BJ (cell line): ENCODE measurements at places on chromosomes 12 and 14. TPM values are rescaled to one million over a fixed set of nuclear protein-coding genes. Genes with fewer than 3 reads are reported as not detected.

DNA sequence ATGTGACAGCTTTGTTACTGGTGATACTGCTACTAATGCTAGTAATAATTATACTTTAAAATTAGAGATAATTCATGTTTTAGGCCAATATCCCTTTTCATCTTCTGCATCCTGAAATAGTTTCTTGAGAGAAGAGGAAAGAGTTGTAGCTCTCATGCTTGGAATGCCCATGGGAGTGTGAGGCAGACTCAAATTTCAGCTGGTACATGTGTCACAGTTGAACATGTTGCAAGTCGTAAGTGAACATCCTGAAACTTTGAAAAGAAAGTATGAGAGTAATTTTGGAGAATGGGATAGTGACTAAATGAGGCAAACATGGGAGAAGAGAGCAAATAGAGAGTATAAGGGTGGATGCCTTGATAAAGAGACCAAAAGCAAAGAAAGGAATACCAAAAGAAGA, 168.0 kb downstream of the TMTC3 start:
- peak; percentile 62 for DNase-seq

DNA sequence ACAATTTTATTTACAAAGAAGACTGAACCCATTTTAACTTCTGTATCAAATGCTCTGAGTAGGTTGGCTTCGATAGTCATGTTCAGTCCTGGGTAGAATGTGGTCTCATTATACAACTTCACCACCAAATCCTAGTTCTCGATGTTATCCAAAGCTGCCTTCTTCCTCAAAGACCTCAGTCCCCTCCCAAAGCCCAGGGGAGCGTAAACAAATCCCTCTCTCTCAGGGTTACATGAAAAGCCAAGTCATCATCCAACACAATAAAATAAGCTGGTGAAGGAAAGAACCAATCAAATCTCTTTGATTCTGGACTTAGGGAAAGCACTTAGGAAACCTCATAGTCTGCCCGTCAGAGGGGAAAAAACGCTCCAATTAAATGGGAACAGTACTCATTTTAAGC, 9.1 kb downstream of the PTCSC3 start:
- no peak for DNase-seq

DNA sequence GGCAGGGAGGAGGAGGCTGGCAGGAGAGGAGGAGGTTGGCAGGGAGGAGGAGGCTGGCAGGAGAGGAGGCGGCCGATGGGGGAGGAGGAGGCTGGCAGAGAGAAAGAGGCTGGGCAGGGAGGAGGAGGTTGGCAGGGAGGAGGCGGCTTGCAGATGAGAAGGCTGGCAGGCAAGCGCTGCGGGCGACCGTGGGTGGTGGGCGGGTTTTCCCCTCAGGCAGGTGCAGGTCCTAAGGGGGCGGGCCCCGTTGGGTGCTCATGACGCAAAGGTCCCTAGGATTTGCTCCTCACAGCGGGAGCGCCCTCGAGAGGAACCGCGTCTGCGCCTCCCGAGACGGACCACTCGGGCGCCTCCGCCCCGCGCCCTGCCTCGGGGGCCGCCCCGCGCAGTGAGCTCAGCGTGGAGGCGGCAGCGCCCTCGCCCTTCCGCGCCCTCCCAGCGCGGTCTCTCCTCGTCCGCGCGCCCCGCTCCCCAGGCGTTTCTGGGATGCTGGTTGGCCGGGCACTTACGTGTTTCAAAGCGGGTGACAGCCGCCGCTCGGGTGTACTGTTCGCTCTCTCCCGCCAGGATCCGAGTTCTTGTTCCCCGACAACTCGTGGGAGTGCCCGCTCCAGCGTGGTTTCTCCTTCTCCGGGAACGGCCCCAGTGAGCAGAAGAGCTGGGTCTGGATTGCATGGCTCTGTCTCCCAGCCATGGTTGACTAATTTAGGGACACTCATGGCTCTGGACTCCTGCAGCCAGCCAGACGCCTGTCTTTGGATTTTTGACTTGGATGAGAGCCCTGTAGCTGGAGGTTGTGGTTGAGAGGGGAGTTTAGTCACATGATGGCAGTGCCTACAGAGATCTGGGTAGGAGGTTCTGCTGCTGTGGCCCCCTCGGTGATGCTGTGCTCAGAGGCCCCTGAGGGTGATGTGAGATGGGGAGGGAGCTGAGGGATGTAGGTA, 64.1 kb upstream of the PPP4R3A start:
- DNase-seq = peak; percentile 3

- DNase-seq = peak; percentile 49
Observed at GRCh38 chr12:131116468-131117117, 162.9 kb downstream of the ADGRD1 start.

DNA sequence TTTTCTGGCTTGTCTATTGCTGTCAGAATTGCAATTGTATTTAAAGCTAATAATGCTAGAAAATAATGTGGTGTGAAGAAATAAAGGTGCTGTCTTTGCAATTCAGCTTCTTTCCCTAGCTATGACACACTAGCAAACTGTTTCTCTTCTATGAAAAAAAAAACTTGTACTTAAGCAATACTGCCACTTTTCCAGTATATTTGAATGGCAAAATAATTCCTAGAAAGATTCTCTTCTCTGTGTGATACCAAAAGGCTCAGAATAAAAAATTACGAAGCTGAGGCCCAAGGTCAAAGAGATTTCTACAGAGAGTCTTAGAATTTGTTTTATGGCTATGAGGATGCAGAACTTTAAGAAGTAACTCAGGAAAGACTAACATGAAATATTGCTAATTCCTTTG, 235.5 kb downstream of the ADAMTS20 start:
- no peak for DNase-seq

DNA sequence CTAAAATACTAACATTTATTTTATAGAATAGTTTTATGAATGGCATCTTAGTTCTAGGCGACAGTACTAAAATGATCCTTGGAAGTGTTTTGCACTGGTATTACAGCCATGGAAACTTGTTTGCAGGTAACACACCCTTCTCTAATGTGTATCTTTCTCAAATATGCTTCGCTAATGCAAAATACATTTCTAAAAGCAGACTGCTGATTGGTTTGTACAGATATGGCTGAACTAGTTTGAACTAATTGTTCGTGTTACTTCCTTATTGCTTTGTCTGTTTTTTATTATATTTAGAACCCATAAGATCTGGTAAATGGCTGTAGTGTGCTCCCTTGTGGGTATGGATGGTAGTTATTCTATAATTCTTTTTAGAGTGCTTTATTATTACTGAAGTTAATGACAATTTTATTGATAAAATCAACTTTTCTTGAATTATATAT, 53.0 kb downstream of the ATF7IP start:
- no peak for DNase-seq

Gene ANO4
- 7.1 and 8.0 TPM in 2 replicates for polyA plus RNA-seq

GRCh38 chr14:66649498-66649897, 141.6 kb downstream of the GPHN start:
- no peak for DNase-seq

Gene FBLN5
- 135 and 158 TPM in 2 replicates for polyA plus RNA-seq

GRCh38 chr12:107163413-107163812, 70.1 kb upstream of the CRY1 start:
- no peak for DNase-seq

DNA sequence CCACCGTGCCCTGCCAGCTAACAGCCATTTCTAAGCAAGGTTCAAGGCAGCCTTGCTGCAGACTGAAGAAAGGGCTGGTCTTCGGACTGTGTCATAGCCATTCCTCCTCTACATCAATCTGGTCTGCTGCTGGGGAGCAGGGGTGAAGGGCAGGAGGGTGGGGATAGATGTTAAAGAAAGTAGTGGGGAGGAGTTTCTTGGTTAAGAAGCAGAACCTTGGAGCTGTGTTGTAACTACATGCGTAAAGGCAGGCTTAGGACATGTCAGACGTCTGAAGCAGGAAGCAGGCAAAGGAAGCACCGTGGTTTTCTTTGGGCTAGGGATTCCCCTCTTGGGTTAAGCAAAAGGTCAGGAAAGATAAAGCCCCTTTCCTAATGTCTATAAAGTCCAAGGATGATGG, 18.1 kb upstream of the NEK9 start:
- no peak for DNase-seq

DNA sequence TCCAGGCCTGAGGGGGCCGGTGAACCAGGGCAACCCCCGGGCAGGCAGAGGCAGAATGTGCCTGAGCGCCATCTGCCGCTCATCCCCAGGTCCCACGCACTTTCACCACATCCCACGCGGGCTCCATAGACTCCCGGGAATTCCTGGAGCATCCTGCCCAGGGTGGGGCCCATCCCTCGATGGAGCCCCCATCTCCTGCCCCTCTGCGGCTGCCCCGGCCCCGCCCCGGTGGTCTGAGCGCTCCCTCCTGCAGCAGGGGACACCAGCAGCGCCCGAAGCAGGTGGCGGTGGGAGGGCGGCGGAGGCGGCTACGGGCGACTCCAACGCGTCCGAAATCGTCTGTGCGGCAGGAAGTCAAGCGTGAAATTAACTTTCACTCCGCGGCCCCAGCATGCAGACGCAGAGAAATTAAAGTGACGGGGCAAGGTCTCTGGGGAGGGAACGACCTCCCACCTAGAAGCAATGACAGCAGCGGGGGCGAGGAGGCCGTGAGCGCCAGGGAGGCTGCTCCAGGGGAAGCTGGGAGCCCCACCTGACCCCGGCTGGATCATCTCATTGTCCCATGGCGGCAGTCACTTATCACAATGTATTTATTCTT, 122.2 kb downstream of the NCOR2 start:
- no peak for DNase-seq

Gene SERPINA12
- polyA plus RNA-seq = not detected in 2 replicates
